Activated CD8-positive, alpha-beta T cell treated with anti-CD3 and anti-CD28 coated beads, Interleukin-2, amount 10 ng/mL, durations not matched to agents 7 days and 5 days (primary cell): ENCODE measurements at places on chromosomes 11 and 22. TPM values are rescaled to one million over a fixed set of nuclear protein-coding genes. Genes with fewer than 3 reads are reported as not detected.
A peak's percentile ranks its signal among the peaks of the same experiment; 100 is the strongest.

OR10A2 gene
- total RNA-seq: not detected

RPUSD4 gene
- total RNA-seq: 32.1 TPM

ANGPTL5 gene
- not detected for total RNA-seq

OR52E8 gene
- not detected for total RNA-seq

OR2D2 gene
- not detected for total RNA-seq

FOLR3 gene
- not detected for total RNA-seq

SPDYC gene
- total RNA-seq: not detected

- no peak for DNase-seq
- no peaks in the 10 kb centered on the region for H3K36me3 ChIP-seq
- no peak overlapping the region for H3K27ac ChIP-seq
- no peak overlapping the region for H3K4me3 ChIP-seq
- H3K27me3 ChIP-seq: peaks cover 7% of the 10 kb centered on the region
Observed at GRCh38 chr22:35977136-35977535, 51.5 kb downstream of the RBFOX2 start.

- no peak for DNase-seq
- H3K4me1 ChIP-seq: no peaks in the 10 kb centered on the region
- H3K27me3 ChIP-seq: no peaks in the 10 kb centered on the region
- no peak overlapping the region for H3K27ac ChIP-seq
Observed at GRCh38 chr11:81174646-81175330, 1558.9 kb downstream of the FAM181B start.

DNA sequence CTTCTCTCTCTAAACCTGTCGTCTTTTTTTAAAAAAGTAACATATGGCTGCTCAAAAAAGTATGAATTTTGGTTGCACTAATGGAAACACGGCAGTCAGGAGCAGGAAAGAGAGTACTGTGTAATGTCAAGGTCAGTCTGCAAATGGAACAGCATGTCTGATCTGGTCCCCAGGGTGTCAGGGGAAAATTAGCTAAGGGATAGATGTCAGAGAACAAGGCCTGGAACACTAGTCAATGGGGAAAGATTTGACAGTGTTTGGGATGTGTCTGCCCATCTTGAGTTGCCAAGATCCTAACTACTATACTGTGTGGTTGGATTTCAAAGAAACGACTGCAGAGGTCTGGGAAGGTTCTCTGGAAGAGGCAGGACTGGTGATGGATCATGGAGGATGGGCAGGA is 65.7 kb upstream of the PHOX2A start:
- no peaks in the 10 kb centered on the region for H3K27me3 ChIP-seq
- H3K36me3 ChIP-seq: peaks cover 7% of the 10 kb centered on the region
- H3K4me1 ChIP-seq: peaks cover under 1% of the 10 kb centered on the region
- no peak for DNase-seq
- H3K4me3 ChIP-seq: no peak overlapping the region

DNA sequence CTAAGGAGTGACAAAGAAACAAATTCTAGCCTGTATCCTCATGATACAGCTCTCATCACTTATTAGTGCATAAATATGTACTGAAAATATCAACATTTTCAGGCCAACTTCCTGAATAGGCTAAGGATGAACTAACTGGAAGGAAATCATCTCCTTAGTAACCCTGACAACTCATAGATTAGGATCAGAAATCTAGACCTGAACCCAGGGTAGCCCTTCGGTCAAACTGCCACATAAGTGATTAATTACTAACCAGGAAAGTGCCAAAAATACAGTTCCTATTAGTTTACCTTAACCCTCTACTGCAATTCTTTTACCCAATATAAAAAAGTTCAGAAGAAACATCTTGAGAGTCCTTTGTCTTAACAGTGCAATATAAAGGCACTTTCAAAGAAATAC is 40.0 kb downstream of the AMBRA1 start:
- no peak overlapping the region for H3K27ac ChIP-seq
- no peaks in the 10 kb centered on the region for H3K27me3 ChIP-seq
- H3K4me1 ChIP-seq: peaks cover 49% of the 10 kb centered on the region
- H3K4me3 ChIP-seq: no peak overlapping the region
- no peak for DNase-seq
- H3K36me3 ChIP-seq: peaks cover 19% of the 10 kb centered on the region

GRCh38 chr11:34512840-34513681 is 533 bp downstream of the ELF5 start:
- H3K36me3 ChIP-seq: no peaks in the 10 kb centered on the region
- no peak overlapping the region for H3K4me3 ChIP-seq
- no peaks in the 10 kb centered on the region for H3K4me1 ChIP-seq
- peak; percentile 58 for DNase-seq

GRCh38 chr11:95576146-95576845 is 213.3 kb downstream of the FAM76B start:
- no peak for DNase-seq
- H3K36me3 ChIP-seq: no peaks in the 10 kb centered on the region
- no peak overlapping the region for H3K27ac ChIP-seq

DNA sequence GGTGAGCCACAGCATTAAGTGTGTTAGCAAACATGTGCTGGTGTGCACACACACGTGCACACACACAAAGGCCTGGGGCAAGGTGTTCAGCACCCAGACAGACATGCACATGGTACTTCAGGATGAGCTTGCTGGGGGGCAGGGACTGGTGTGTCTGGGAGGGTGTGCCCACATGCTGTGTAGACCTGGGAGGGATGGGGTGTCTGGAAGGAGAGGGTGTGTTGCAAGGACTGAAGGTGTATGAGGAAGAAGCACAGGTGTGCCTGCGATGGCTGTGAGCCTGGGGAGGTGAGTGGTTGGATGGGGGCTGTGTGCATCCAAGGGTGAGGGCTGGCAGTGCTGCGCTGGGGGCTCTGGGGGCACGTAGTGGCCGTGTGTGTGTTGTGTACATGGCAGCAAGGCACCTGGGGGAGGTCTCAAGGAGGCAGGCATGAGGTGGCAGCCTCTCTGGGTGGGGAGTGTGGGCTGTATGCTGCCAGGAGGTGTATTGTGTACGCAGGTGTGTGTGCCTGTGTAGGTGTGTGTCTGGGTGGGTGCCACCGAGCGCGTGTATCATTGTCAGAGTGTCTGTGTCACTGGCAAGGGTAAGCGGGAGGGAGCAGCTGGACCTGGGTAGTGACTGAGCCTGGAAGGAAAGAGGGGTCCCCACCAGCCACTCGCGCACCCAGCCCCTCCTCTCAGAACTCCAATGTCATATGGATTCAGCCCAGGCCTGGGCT is 2.2 kb downstream of the NRXN2 start:
- H3K4me1 ChIP-seq: peaks cover 17% of the 10 kb centered on the region
- H3K4me3 ChIP-seq: no peak overlapping the region
- peaks cover 47% of the 10 kb centered on the region for H3K27me3 ChIP-seq
- H3K36me3 ChIP-seq: no peaks in the 10 kb centered on the region
- no peak for DNase-seq
- no peak overlapping the region for H3K27ac ChIP-seq

DNA sequence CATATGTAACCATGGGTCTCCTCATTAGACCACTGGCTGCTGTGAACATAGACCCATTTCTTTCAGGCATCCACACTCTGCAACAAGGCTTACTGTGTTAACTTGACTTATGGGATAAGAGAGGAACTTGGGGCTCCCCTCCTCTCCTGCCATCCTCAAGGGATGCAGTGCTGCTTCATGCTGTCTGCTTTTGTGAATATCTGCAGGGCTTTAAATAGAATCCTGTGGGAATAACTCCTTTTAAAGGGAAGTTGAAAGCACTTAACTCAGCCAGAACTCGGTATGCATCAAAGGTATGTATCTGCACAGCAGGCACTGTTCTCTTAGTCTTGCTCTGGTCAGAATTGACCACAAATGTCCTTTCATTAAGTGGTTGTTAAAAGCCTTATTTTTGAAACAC is 222.5 kb upstream of the KIRREL3 start:
- H3K4me1 ChIP-seq: no peaks in the 10 kb centered on the region
- H3K36me3 ChIP-seq: no peaks in the 10 kb centered on the region
- H3K27me3 ChIP-seq: no peaks in the 10 kb centered on the region

- H3K36me3 ChIP-seq: peaks cover 5% of the 10 kb centered on the region
- H3K27ac ChIP-seq: peak overlapping the region; percentile 68
- no peak overlapping the region for H3K4me3 ChIP-seq
Observed at GRCh38 chr11:122976734-122977469, 4.7 kb downstream of the BSX start.

DNA sequence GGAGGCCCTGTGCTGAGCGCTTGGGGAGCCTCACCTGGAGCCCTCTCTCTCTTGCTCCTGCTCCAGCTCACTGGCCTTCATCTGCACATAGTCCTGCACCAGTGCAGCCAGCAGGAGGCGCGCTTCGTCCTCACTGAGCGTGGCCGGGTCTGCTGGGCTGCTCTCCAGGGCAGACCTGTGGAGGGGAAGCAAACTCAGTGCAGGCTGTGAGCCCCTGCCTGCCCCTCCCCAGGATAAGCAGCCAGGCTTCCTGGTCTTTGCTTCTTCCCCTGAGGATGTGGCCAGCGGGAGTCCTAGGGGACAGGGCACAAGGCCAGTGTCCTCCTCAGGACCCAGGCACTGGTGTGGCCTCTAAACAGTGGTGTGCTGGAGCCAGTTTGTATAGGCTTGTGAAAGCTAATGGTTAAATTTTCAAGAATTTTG is 2.2 kb downstream of the CALCA start:
- no peaks in the 10 kb centered on the region for H3K36me3 ChIP-seq
- H3K27ac ChIP-seq: no peak overlapping the region
- peaks cover 25% of the 10 kb centered on the region for H3K4me1 ChIP-seq
- H3K27me3 ChIP-seq: peaks cover 58% of the 10 kb centered on the region
- peak; percentile 71 for DNase-seq
- H3K4me3 ChIP-seq: no peak overlapping the region

DNA sequence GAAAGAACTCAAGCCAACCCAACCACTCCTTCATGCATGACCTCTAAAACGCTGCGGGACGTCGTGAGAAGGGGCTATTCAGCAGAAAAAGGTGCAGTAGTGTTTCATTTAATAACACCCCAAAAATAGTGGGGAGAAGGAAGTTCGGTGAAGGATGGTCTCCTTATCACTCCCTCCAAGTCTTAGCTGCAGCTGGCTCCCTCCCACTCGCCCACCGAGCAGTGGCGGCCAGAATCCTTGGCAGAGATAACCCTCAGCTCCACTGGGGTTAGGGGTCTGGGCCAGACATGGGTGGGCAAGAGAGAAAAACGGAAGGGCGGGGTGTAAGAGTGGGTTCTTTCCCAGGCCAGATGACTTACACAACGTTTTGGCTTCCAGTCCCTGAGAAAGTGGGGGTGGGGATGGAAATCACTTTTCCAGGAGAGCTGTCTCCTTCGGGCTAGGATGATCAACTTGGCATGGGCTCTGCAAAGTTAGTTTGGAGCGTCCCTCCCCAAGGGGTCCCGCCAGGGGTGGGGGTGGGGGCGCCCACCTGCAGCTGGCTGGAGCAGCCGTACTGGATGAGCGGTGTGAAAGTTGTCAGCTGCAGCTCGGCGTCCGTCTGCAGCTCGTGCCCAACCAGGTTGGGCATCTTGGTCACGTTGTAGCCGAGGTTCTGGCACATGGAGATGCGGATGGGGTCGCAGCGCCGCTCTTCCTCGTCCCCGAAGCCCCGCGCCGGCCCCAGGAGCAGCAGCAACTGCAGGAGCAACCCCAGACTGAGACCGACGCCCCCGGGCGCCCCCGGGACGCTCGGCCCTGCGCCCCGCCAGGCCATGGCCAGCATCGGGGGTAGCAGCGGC is 705 bp downstream of the FZD4 start:
- H3K27me3 ChIP-seq: peaks cover 62% of the 10 kb centered on the region
- no peak for DNase-seq
- no peak overlapping the region for H3K27ac ChIP-seq
- H3K4me1 ChIP-seq: peaks cover 13% of the 10 kb centered on the region

DNA sequence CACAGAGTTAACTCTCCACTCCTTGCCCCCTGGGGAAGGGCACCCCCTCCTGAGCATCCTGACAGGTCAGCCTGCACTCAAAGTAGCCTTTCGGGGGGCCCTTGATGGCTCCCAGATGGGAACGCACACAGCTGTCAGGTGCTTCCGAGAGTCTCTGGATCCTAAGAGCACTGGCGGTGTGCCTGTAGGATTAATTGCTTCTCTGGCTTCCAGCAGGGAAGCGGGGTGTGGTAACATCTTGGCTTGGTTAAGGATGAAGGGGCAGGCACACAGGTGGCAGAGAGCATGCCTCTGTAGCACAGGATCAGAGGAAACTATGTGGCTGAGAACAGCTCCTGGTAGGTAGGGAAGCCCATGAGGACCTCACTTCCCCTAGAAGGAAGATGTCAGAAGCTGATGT is 199.8 kb downstream of the MIAT start:
- no peak overlapping the region for H3K27ac ChIP-seq
- no peaks in the 10 kb centered on the region for H3K4me1 ChIP-seq
- no peaks in the 10 kb centered on the region for H3K27me3 ChIP-seq

GRCh38 chr11:61800331-61801281 is 7.9 kb downstream of the FEN1 start:
- H3K4me1 ChIP-seq: peaks cover 37% of the 10 kb centered on the region
- H3K27ac ChIP-seq: peak overlapping the region; percentile 39
- peaks cover 78% of the 10 kb centered on the region for H3K36me3 ChIP-seq
- no peak overlapping the region for H3K4me3 ChIP-seq
- no peak for DNase-seq

- H3K27ac ChIP-seq: peak overlapping the region; percentile 48
- peak overlapping the region; percentile 75 for H3K4me3 ChIP-seq
- DNase-seq: peak; percentile 53
- peaks cover 45% of the 10 kb centered on the region for H3K4me1 ChIP-seq
Observed at GRCh38 chr22:29306835-29307595, 565 bp downstream of the GAS2L1 start.

GRCh38 chr11:60338053-60338452 is 11.0 kb downstream of the MS4A6E start:
- H3K4me1 ChIP-seq: no peaks in the 10 kb centered on the region
- H3K27me3 ChIP-seq: peaks cover 19% of the 10 kb centered on the region
- no peak overlapping the region for H3K4me3 ChIP-seq
- DNase-seq: no peak
- H3K27ac ChIP-seq: no peak overlapping the region

GRCh38 chr11:117734601-117735024 is 62.4 kb downstream of the DSCAML1 start:
- no peaks in the 10 kb centered on the region for H3K36me3 ChIP-seq
- DNase-seq: no peak
- H3K27me3 ChIP-seq: peaks cover 28% of the 10 kb centered on the region
- H3K4me3 ChIP-seq: no peak overlapping the region
- H3K4me1 ChIP-seq: peaks cover 8% of the 10 kb centered on the region

GRCh38 chr22:37884420-37884819 is 21.7 kb upstream of the MICALL1 start:
- peaks cover 45% of the 10 kb centered on the region for H3K36me3 ChIP-seq
- H3K27ac ChIP-seq: no peak overlapping the region
- no peak overlapping the region for H3K4me3 ChIP-seq
- H3K4me1 ChIP-seq: peaks cover 8% of the 10 kb centered on the region

DNA sequence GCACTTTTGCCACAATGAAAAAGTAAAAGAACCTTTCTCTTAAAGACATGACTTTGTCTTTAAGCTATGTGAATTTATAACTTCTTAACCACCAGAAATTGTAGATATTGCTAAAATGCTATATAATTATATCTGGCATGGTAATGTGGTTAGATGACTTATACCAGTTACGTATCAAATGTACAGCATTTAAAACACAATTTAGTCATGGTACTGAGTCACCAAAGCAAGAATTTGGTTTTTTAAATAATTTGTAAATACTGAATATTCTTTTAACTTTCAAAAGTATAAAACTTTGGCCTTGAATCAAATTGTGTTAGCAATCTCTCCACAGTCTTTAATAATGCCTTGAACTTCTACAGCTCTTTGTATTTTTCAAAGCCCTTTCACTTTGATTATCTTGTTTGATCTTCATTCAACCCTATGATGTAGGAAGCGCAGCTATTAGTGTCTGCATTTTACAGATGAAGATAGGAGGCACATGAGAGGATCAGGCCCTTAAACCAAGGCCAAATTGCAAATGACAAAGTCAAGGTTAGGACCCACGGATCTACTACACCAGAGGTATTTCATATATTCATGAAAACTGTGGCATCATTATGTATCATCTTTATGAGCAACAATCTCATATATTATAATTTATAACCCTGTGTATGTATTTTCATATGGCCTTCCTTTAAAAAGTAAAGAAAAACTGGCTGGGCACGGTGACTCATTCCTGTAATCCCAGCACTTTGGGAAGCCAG is 4.4 kb upstream of the SYTL2 start:
- peaks cover 25% of the 10 kb centered on the region for H3K27me3 ChIP-seq
- no peak for DNase-seq
- no peak overlapping the region for H3K27ac ChIP-seq
- H3K4me1 ChIP-seq: peaks cover 15% of the 10 kb centered on the region
